EH (cell line): ENCODE measurements at places on chromosomes 7 and 10.

- DNase-seq: no peak
Observed at GRCh38 chr7:140778568-140778967, 82.1 kb downstream of the NDUFB2 start.

- DNase-seq: no peak
Observed at GRCh38 chr7:77433901-77434300, 17.8 kb upstream of the GSAP start.

DNA sequence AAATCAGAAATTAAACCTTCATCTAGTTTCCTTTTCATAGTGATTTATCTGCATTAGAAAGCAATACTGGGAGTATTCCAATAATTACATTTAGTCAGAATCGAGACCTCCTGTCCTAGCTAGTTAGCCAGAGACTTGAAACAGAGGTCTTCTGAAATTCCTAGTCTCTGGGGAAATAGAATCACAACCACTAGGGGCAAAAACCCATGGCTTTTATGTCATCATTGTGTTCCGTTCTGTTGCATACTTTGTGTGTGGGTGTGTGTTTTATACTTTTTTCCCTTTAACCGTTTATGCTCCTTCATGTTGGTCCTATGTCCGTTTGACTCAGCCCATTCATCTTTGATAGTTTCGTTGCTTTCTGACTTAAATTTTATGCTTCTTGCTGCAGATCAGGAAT, 79.8 kb downstream of the RALA start:
- no peak for DNase-seq

- DNase-seq: peak; percentile 74
Observed at GRCh38 chr7:121547544-121548092, 151.5 kb upstream of the FAM3C start.

DNA sequence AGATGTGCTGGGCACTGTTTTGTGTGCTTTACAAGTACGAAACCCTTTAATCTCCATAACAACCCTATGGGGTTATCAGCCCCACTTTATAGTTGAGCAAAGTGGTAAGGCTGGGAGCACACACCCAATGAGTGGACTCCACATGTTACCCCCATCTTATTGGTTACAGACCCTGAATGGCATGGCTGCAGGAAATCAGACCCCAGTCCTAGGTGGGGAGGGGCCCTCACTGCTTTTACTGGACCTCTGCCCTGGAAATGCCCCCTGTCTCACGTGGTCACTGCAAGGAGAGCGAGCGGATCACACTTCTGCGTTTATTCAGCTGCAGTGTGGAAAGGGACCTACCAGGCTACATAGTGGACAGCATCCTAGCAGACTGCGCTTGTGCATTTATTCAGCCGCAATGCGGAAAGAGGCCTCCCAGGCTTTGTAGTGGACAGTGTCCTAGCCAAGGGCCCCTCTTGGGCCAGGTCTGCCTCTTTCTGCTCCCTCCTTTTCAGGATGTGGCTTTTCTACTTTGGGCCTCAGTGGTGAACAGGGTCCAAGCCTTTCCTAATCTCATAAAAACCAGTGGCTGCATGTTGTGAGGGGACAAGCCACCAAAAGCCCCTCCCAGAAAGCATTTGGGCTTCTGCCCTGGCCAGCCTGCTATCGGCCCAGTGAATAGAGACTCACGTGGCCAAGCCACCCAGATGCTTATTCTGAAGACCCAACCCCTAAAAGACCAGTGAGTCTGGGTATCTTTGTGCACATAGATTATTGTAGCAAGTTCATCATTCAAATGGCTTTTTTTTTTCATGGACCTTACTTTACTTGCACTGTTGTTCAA, 405.7 kb upstream of the RNF32 start:
- DNase-seq: no peak

GRCh38 chr10:102869258-102870198, at the start of gene AS3MT:
Gene AS3MT, plus strand, starts transcription at chr10:102869470. Its CDS starts 123 bp downstream, at chr10:102869593.
- peak; percentile 40 for DNase-seq

DNA sequence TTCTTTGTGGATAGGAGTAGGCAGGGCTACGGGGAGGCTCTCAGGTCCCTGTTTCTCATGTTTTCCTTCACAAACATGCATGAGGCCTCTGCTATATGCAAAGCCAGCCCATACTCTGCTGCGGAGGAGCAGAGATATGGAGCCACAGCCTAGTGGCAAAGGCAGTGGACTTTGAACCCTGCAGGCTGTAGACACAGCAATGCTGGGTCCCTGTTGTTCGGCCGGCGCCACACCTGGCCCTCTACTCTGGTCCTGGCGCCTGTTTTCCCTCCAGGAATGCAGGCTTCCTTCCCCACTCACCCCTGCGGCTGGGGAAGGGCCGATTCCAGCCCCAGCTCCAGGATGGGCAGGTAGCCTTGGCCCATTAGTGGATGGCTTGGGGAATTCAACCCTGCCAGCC, 11.5 kb downstream of the CLRN3 start:
- no peak for DNase-seq

DNA sequence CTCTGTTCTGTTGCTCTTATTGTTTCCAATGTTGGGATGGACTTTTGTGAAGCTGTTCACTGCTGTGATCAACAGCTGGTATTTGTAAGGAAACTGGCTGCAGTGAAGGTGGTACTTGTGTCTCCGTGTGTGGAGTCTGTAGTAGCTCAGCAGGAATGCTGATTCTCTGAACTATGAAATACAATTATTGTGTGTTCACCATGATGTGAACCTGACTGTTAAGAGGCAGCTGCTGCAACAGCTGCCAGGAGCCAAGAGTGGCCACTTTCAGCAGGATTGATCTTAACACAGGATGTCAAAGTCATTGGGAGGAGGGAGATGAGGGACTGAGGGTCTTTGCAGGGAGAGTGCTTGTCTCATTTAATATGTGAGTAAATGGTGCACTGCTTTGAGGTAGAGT, 13.9 kb downstream of the VSTM2A start:
- DNase-seq: no peak

- DNase-seq: peak; percentile 85
Observed at GRCh38 chr10:87660484-87661133, 931 bp downstream of the PAPSS2 start.

DNA sequence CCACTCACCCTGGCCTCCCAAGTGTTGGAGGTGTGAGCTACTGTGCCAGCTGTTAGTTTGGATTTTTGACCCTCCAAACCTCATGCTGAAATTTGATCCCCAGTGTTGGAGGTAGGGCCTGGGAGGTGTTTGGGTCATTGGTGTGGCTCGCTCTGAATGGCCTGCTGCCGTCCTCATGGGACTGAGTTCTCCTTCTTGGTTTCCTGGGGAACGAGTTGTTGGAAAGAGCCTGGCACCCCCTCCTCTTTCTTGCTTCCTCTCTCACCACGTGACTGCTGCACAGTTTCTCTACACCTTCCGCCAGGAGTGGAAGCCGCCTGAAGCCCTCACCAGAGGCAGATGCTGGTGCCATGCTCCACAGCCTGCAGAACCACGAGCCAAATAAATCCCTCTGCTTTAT, 253.5 kb downstream of the PHTF2 start:
- no peak for DNase-seq

DNA sequence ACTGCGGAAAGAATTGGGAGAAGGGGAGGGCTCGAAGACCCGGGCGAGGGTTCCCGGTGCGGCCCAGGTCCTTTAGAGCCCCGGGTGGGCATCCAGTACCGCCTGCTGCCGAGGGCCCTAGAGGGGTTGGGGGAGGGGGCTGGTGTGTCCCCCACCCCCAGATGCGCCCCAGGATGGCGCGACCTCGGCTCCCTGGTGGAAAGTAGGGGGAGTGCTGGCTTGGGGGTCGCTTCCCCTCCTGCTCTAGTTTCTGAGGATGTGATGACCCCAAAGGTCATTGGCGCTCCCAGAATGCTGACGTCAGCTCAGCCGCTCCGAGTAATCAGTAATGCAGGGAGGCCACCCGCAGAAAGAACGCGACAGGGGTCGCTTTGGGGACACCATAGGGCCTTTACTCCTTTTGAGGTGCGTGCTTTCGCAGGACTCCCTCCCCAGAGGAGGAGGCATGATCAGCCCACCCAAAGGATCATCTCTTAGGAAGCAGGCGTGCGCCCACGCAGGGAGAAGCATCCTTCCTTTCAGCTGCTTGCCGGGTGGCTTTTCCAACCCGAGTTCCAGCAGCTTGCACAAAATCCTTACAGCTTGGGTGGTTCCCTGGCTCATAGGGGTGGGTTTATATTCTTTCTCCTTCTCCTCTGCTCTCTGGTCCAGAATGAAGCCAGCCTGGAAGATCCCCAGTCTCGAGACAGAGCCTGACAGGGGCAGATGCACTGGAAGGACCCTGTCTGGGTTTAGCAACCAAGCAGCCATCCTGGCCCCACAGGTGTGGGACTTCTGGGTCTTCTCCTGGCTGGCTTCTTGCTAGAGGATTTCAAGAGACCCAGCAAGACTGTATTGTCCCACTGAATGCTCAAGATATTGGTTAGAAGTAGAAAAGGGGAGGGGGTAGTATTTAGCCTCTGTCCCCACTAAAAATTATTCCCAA, 1.3 kb upstream of the PRKAG2 start:
- DNase-seq: no peak

DNA sequence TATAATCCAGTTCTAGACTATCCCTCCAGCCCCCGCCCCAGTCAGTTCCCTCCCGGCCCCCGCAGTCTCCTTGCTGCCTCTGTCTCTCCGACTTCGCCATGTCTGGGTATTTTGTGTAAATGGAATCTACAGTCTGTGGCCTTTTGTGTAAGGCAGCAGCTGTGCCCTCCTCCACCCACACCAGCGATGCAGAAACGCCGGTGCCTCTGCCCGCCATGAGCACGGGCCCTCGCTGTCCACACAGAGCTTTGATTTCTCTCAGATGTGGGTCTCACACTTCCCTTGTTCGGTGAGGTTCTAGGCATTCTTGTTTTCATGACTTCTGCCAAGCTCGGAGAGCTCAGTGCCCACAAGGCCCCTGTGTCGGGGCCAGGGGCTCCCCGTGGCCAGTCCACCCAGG, 37.8 kb downstream of the NKX6-2 start:
- DNase-seq: no peak

GRCh38 chr7:106552645-106553445, 108.1 kb downstream of the CCDC71L start:
- DNase-seq: peak; percentile 25

GRCh38 chr10:43312612-43313011, 45.7 kb upstream of the RASGEF1A start:
- no peak for DNase-seq

DNA sequence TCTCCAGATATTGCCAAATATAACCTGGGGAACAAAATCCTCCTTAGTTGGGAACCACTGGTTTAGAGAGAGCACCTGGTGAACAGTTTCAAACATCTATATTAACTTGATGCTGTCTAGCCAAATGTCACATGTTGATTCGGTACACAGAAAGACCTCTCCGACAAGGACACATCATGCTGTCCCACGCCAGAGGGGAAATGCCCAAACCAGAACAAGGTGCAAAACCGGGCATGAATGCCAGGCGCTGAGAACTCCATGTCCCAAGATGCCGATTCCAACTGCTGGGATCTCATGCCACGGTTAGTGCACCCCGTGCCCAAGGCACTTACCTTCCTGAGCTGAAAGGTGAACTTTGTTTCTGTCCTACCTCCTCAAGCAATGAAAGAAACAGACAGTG, 100.8 kb downstream of the SFMBT2 start:
- no peak for DNase-seq

DNA sequence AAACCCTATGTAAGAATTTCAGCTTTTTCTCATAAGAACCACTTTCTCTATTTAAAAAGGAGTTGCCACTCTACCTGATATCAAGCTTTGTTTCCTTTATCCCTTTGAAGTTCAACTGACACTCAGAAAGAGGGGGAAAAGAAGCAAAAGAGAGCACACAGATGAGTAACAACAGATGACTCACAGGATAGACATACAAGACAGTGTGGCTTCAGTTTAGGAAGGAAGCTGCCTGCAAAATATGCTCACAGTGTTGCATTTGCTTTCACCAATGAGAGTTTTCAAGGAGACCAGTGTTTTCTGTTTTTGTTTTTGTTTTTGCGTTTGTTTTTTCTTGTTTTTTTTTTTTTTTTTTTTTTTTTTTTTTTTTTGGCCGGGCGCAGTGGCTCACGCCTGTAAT, 1181.6 kb downstream of the DNAJB9 start:
- DNase-seq: peak; percentile 9

DNA sequence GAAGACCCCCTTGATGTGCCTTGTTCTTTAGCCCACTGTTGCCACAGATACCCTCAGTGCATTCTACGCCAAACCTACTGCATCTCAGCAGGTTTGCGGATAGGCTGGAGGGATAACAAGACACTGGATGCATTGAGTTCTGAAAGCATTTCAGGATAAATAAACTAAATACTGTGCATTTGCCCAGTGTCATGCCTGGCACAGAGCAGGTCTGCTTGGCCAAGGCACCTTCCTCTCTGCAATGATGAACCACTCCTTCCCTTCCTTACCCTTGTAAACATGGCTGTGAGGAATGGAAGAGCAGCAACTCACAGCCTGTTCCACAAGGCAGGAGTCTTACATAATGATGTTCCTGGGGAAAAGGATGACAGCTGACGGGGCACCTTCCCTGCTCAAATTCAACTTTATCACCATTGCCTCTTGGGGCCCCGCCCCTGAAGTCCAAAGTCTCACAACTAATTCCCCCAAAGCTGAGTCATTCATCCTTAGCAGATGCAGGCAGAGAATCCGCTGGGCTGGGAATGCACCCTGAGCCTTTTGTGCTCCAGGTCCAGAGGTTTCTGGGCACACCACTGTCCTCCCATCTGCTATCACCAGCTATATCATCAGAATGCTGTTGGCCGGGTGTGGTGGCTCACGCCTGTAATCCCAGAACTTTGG, 11.6 kb downstream of the DDX56 start:
- peak; percentile 68 for DNase-seq

- DNase-seq: no peak
Observed at GRCh38 chr7:71290452-71290851, 158.5 kb downstream of the GALNT17 start.

DNA sequence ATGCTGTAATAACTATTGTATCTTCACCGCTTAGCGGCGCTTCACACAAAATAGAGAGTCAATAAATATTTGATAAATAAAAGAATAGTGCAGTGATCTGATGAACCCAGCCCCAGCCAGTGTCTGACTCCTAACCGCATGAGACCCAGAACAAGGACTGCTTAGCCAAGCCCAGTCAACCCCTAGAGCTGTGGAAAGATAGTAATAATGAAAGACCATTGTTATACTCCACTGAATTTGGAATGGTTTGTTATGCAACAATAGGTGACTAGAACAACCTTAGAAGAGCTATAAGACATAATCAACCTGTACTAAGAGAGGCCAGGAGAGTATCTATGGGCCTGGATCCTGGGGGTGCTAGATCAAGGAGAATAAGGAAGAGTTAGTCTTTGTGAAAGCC, 230.5 kb upstream of the INHBA start:
- no peak for DNase-seq

GRCh38 chr10:47059606-47060311, 148.5 kb downstream of the PTPN20 start:
- DNase-seq: no peak

GRCh38 chr7:94823947-94824346, 83.4 kb upstream of the PPP1R9A start:
- peak; percentile 29 for DNase-seq

GRCh38 chr7:153004341-153004740, 244.8 kb downstream of the ACTR3B start:
- no peak for DNase-seq

- no peak for DNase-seq
Observed at GRCh38 chr10:132335189-132336063, 3.4 kb downstream of the LRRC27 start.

- no peak for DNase-seq
Observed at GRCh38 chr7:145986248-145986874, 130.2 kb upstream of the CNTNAP2 start.

- peak; percentile 12 for DNase-seq
Observed at GRCh38 chr7:143120691-143121405, 11.0 kb upstream of the PIP start.

- DNase-seq: peak; percentile 37
Observed at GRCh38 chr10:97356318-97356914, 21.9 kb upstream of the FRAT2 start.
